Amygdala (tissue), 56 donors: ENCODE measurements at places on chromosomes 4 and X.

DNA sequence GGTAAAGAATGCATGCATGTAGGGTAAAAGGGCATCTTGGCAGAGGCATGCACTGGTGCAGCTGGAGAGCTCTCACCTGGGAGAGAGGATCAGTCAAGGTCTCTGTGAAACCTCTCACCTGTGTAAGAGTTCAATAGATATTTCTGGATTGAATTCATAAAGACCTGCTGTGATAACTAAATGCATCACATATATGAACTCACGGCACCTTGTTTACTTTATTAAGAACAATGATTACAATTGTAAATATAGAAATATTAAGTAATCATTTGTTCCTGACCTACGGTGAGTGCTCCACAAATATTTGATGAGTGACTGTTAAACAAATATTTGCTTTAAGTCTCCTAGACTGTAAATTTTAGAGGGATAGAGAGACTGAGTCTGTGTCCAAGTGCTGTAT lies 85.9 kb upstream of the PAQR3 start:
- no peak for DNase-seq

- no peak for DNase-seq
These were observed 356.5 kb downstream of the PDGFC start for GRCh38 chr4:156615066-156615531.

- DNase-seq: no peak
These were observed 115.0 kb upstream of the TLL1 start for GRCh38 chr4:165758086-165758485.

DNA sequence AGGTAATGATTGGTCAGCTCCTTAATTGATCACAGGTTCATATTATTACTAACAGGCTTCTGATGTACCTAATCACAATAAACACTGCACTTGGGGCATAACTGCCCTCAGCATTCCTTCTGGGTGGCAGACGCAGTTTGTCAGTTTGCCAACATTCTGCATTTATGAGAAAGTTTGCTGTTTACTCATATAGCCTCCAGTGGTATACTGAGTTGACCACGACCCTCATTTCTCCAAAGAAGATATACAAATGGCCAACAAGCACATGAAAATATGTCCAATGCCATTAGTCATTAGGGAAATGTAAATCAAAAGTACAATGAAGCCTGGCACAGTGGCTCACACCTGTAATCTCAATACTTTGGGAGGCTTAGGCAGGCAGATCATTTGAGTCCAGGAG lies 26.3 kb downstream of the EFHC2 start:
- no peak for DNase-seq

GRCh38 chr4:140769209-140769608 lies 13.0 kb upstream of the TBC1D9 start:
- DNase-seq: no peak
